ENCODE measurements at places on chromosomes 13 and 19.

GRCh38 chr19:5697890-5698634 is 8.0 kb downstream of the RPL36 start:
- no peak for DNase-seq

GRCh38 chr19:1860821-1861598 is 2.4 kb downstream of the KLF16 start:
- no peak for DNase-seq

DNA sequence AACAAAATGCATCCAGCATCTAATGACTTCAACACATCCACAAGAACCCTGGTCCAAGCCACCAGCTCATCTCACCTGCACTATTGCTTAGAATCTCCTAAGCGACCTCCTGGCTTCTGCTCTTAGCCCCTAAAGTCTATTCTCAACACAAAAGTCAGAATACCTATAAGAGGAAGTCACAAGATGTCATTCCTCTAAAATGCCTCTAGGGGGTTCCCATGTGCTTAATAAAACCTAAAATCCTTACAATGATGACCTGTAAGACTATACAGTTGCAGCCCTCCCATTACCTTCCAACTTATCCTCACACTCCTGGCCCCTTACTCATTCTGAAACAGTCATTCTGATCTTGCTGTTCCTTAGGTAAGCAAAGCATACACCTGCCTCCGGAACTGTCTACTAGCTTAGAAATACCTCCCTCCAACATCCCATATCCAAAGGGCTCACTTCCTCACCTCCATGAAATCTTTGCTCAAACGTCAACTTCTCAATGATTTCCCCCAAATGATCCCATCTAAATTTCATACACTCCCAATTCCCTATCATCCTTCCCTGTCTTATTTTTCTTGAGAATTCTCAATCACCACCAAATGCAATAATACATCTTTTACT is 10.0 kb downstream of the ATP7B start:
- DNase-seq = no peak

GRCh38 chr19:41297628-41298347 is 12.2 kb upstream of the CCDC97 start:
- peak; percentile 36 for DNase-seq

- no peak for DNase-seq
Measured at GRCh38 chr13:97537110-97537509, 103.1 kb downstream of the RAP2A start.

DNA sequence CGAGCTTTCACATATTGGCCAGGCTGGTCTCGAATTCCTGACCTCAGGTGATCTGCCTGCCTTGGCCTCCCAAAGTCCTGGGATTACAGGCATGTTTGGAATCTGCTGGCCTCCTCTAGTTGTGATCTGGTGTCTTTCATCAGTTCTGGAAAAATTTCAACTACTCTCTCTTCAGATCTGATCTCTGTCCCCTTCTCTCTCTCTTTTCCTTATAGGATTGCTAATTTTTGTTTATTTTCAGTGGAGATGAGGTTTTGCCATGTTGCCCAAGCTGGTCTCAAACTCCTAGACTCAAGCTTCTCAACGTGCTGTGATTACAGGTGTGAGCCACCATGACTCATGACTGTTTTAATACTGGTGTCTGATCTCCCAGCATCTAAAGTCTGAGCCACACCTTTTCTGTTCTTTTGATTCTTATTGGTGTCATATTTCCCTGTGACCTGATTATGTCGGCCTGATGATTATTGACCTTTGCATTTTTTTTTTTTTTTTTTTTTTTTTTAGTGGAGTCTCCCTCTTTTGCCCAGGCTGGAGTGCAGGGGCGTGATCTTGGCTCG is 10.4 kb upstream of the NANOS2 start:
- no peak for DNase-seq

GRCh38 chr13:96002322-96003131 is 50.7 kb downstream of the UGGT2 start:
- DNase-seq = no peak

GRCh38 chr19:34260771-34261173 is 6.4 kb downstream of the GARRE1 start:
- no peak for DNase-seq

- no peak for DNase-seq
Measured at GRCh38 chr13:90091611-90092010, 1255.9 kb upstream of the MIR17HG start.

DNA sequence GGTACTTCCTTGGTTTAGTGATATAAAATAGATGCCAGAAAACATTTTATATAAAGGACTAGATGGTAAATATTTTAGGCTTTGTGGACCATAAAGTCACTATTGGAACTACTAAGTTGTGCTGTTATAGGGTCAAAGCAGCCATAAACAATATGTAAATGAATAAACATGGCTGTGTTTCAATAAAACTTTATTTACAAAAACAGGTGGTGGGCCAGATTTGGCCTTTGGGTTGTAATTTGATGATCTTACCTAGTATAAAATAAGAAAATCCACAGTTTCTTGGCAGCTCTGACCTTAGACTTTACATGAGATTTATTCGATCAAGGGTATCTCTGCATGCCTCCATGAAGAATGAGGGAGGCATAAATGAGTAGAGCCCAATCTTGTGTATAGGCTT is 232.0 kb upstream of the PCDH9 start:
- no peak for DNase-seq

DNA sequence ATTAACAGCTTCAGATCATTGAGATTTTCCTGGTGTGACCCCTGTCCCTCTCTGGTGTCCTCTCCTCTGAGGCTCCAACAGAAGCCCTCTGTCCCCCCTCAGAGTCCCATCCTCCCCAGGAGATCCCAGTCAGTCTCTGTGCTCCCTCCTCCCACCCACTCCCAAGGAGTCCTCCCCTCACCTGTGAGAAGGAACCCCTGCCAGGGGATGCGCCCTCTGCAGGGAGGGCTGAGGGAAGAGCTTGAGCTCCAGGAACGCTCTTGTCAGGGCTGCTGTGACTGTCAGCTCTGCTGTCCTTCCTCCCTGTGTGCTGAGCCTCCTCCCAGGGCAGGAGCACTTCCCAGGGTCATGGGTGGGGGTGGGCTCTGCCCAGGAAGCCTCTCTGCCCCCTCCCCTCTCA is 33.2 kb downstream of the CEACAM8 start:
- no peak for DNase-seq

DNA sequence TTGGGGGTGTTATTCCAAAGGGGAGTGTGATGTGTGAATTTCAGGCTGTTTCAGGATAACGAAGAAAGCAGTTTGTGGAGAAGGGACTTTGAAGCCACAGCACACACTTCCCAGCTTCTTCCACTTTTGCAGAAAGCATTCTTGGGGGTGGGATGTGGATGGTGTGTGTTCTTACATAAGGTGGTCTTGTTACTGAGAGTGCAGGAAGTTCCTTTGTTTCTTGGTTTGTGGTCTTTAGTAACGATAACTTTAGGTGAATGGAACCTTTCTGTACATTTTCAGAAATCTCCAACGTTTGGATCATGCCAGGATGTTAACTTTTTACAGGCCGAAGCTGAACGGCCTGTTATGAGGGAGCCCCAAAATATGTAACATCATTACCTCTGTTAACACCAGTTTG is 251.8 kb downstream of the KCNRG start:
- no peak for DNase-seq

DNA sequence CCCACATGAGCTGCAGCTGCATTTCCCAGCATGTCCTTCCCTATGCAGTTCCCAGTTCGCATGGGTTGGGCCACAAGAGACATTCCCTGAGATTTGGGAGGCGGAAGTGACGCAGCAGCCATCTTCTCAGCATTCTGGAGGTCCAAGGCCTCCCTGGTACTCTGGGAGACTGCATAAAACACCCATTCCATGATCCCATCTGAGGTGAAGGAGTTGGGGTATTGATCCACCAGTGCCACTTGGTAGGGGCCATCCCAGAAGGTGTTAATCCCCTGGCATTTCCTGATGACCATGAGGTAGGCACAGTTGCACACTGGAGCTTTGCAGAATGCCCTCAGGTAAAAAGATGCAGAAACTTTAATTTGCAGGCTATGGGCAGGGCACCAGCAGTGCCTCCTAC is 25.4 kb downstream of the POP4 start:
- no peak for DNase-seq

GRCh38 chr13:79194272-79194671 is 211.8 kb downstream of the RBM26 start:
- DNase-seq = peak; percentile 22

- DNase-seq = no peak
Measured at GRCh38 chr13:75194717-75195462, 287.1 kb downstream of the TBC1D4 start.

- no peak for DNase-seq
Measured at GRCh38 chr13:77338329-77338728, 11.4 kb upstream of the MYCBP2 start.

- DNase-seq = no peak
Measured at GRCh38 chr13:49457221-49457620, 13.1 kb downstream of the SETDB2 start.

GRCh38 chr19:6048793-6049405 is 61.4 kb downstream of the RFX2 start:
- peak; percentile 59 for DNase-seq

- DNase-seq = no peak
Measured at GRCh38 chr13:100680131-100680530, 5.5 kb upstream of the TMTC4 start.

DNA sequence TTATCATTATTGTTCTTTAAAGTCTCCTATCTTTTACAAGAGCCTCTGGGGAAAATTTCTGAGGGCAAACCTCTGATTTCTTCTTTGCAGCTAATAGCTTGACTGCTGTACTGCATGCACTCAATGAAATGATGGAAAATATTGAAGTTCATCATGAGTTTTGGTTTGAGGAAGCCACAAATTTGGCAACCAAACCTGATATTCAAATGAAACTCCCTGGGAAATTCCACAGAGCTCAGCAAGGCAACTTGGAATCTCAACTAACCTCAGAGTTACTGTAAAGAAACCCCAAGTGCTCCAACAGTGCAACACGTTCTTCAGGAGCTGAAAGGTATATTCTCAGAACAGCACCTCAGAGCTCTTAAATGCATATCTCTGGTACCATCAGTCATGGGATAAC is 14.2 kb upstream of the RNF6 start:
- DNase-seq = no peak

DNA sequence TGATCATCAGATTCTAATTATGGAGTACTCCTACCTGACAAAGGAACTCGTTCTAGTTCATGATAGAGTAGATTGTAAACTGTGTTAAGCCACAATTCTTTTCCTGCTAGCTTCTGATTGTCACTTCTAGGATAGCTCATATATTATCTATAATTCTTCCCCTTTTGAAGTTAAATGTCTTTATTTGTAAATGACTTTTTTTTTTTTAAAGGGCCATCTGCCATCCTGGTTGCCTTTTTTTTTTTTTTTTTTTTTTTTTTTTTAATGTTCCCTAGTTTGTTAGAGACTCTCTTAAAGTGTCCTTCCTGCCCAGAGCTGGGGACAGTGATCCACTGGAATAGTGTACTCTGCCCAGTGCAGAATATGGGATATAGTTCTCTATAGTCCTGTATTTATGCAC is 4.3 kb downstream of the CHAMP1 start:
- no peak for DNase-seq

- DNase-seq = no peak
Measured at GRCh38 chr13:37752146-37752545, 117.4 kb downstream of the TRPC4 start.

DNA sequence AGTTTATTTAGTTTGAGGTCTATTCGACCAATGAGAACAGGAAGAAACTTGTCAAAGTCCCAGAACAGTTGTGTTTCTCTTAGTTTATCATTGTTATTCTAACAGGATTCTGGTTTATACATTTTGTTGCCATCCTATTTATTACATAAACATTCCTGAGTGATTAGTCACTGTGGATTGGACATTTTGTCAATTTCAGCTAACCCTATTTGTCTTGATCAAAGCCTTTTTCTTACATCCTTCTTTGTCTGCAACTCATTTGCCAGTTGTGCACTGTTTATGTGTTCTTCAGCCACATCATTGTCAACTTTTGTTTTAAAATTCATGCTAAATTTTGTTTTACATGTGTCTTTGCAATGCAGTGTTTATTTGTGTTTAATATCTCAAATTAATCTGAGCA is 886.0 kb upstream of the SLC10A2 start:
- no peak for DNase-seq

DNA sequence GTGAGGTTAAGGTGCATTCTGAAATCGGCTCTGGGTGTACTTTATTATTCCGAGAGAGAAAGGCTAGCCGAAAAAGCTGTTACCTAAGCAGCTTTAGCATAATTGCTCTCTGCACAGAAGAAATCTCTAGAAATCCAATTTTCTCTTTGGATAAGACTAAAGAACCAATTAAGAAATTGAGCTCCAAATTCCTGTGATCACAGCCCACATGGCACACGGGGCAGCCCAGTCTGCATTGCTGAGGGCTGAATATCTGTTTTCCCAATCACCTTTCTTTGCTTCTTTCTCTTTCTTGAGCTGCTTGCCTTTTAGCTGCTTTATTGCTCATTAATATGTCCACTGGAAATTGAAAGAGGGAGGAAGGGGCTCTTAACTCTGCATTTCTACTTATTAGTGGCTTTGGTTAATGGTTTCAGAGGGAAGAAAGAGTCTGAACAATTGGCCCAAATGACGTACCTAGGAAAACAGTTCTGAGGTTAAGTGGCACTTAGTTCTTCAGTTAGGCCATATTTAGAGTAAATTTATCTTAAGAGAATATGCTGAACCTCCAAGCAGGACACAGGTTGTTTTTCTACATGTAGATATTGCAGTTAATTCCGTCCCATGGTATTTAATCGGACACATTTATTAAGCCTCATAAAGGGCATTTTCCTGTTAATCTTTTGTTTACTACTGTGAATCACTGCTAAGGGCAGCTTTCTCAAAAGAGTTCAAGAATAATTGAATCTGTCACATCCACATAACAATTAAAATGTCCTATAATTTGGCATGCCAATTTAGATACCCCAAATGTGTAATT is 265.7 kb downstream of the ABCC4 start:
- DNase-seq = no peak

DNA sequence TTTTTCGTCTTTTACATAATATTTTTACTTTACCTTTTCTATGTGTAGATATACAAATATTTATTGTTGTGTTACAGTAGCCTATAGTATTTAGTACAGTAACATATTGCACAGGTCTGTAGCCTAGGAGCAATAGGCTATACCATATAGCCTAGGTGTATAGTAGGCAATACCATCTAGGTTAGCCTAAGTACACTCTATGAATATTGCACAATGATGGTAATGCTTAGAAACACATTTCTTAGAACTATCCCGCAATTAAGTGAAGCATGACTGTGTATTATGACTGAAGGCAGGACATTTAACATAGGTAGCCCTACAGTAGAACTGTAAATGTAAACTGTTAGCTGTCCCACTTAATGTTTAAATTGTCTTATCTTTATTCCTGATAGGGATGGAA is 964.3 kb downstream of the SLITRK1 start:
- no peak for DNase-seq
